ENCODE measurements at places on chromosomes 4 and X.

DNA sequence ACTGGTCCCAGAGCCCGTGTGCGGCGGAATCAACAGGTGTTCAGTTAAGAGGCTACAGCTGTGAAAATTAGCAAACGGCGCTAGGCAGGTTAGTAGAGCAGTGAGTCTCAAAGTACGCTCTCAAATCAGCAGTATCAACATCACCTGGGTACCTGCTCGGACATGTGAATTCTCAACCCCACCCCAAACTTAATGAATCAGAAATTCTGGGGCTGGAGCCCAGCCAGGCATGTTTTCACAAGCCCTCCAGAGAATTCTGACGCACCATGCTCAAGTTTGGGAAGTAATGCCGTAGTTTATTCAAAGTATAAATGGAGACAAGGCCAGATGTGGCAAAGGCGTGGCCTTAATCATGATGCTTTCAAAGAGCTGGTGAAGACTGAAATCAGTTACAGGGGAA is 58.2 kb upstream of the PTCHD1 start:
- no peak for DNase-seq

- DNase-seq: peak; percentile 6
Measured at GRCh38 chrX:97685753-97686152, 802.0 kb downstream of the RPA4 start.

DNA sequence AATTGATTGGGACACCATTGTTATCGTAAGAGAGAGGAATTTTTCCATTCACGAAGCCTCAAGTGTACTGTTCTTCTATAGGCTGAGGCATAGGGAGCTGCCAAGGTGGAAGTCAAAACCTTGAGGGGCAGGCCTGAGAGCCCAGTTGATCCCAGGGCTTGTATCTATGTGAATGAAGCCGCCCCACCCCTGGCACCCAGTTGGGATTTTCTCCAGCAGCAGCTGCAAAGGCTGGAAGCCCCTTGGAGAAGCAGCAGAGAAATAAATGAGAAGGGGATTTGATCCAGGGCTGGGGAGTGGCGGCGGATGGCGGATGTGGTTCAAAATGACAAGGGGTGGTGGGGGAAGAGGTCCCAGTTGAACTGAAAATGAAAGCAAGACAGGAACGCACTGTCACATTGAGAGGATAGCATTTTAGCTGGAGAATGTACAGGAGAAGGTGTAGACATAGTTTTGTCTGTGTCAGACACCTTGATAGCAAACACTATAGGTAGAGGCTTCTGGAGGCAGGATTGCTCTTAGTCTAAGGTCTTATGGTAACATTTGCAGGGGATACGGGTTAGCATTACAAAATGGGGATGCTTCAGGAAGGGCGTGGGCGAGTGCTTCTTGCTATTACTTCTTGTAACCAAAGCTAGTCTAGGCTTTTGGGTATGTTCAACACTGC is 32.6 kb downstream of the DOCK11 start:
- DNase-seq: no peak

GRCh38 chr4:186910385-186910784 is 186.7 kb upstream of the FAT1 start:
- DNase-seq: peak; percentile 24

- no peak for DNase-seq
Measured at GRCh38 chr4:8472689-8473197, 32.2 kb downstream of the TRMT44 start.

GRCh38 chr4:31979988-31980387 is 1259.8 kb downstream of the PCDH7 start:
- DNase-seq: no peak

DNA sequence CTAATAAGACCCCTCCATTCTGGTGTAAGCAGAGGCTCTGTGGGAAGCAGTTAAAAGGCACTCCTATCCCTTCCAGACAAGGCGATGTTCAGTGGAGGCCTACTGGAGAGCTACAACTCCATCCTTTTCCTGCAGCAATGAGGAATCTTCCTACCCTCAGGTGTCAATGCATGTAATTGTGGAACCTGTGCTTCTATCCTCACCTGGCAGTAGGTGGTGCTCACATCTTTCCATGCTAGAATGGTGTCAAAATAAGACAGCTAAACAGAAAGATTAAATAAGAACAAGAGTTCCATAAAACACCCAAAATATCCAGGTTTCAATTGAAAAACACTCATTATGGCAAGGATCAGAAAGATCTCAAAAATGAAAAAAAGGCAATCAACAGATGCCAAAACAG is 224.6 kb downstream of the IL15 start:
- DNase-seq: no peak

GRCh38 chrX:25941087-25941486 is 197.1 kb upstream of the MAGEB18 start:
- DNase-seq: no peak

- no peak for DNase-seq
Measured at GRCh38 chr4:38670939-38671591, 7.1 kb downstream of the KLF3 start.
